IMR-90 (cell line): ENCODE measurements at places on chromosomes 16 and 17. TPM values are rescaled to one million over a fixed set of nuclear protein-coding genes. Genes with fewer than 3 reads are reported as not detected.

The NPIPA7 gene
- total RNA-seq = 0.36 TPM in 1 of 2 replicates, not detected in the other

The C17orf100 gene
- 0.18 and 0.28 TPM in 2 replicates for total RNA-seq

The GSG1L2 gene
- not detected in 2 replicates for total RNA-seq

The TOM1L1 gene
- total RNA-seq = 17.2 and 20.1 TPM in 2 replicates

The C16orf90 gene
- not detected in 2 replicates for total RNA-seq

The ALDH3A1 gene
- total RNA-seq = not detected in 2 replicates

The OR2C1 gene
- under 0.01 TPM in 1 of 2 replicates, not detected in the other for total RNA-seq

The DCUN1D3 gene
- total RNA-seq = 42.3 and 51.7 TPM in 2 replicates

The KRT28 gene
- not detected in 2 replicates for total RNA-seq

The NPB gene
- under 0.01 TPM in 1 of 2 replicates, not detected in the other for total RNA-seq
